ENCODE measurements at places on chromosomes 12 and 14.

- DNase-seq, result peak; percentile 74
Measured at GRCh38 chr12:131901431-131902331, 7.3 kb downstream of the ULK1 start.

DNA sequence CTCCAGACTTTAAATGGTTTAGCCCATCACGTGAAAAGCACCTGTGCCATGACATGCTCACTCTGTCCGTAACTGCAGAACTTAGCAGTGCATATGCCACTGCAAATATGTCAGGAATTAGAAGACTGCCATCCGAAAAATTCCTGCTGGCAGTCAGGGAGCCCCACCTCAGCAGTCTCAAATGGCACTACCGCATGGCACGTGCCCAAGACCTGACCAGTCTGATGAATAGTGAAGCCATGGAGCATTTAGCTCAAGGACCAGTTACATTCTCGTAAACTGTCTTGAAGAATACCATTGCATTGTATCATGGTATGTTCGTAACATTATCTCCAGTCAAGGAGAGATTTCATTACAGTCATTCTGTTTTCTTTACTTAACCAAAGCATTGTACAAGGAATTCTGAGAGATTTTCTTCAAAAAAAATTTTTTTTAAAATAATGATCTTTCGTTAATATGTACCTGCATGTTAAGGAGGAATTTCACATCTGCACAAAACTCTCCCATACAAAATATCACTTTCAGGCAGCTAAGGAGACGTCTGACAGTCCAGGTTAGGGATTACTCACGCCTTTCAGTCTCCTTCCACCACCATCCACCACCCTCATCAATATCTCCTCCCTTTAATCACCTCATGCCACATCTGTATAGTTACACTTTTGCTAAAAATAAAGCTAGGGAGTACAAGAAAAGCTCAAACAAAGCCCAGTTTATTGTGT, 138.5 kb downstream of the ANO2 start:
- no peak for DNase-seq

GRCh38 chr12:213527-213932, 427 bp downstream of the SLC6A12 start:
- no peak for DNase-seq

- DNase-seq, result no peak
Measured at GRCh38 chr12:101697930-101698799, 725 bp downstream of the CHPT1 start.

DNA sequence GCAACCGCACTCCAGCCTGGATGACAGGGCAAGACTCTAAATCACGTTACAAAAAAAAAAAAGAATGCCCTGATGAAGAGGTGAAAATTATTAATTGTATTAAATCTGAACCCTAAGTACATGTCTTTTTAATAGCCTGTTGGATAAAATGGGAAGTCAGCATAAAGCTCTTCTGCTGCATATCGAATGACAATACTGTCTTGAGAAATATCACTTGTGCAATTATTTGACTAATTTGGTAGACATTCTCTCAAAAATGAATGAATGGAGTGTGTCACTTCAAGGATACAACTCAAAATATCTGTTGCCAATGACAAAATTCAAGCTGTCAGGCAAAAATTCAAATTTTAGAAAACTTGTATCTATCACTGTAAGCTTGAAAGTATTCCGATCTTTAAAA, 38.9 kb downstream of the DNAI7 start:
- no peak for DNase-seq

DNA sequence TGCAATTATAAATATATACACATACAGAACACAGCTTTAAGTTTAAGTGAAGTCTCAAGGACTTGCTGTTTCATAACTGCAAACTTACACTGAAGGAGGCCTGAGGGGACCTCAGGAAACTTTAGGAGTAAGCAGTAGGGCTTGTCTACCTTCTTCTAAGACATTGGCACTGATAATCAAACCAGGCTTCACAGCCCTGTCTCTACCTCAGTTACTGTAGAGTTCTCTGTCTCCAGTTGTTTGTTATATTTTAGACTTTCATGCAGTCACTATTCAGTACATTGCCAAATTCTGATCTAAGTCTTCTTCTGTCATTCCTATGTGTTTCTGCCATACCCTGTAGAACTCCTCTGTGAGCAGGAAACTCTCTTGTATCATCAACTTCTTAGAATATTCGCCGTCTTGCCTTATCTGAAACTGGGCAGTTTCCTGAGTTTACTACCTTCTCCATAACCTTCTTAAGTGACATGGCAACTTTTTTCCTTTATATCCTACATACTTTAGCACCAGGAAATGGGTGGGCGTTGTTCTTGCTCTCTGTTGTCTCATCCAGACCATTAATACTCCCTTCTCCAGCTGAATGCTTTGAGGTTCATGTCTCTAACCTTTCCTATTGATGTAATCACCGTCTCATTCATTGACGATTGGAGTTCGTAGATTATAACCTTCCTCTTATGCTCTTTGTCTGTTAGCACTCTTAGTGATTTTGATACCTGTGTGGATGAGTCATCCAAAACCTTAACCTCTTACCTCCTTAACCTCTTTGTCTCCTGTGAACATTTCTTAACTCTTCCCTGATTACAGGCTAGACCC, 11.4 kb downstream of the APAF1 start:
- no peak for DNase-seq

- DNase-seq, result no peak
Measured at GRCh38 chr12:26056335-26056734, 68.5 kb downstream of the BHLHE41 start.

DNA sequence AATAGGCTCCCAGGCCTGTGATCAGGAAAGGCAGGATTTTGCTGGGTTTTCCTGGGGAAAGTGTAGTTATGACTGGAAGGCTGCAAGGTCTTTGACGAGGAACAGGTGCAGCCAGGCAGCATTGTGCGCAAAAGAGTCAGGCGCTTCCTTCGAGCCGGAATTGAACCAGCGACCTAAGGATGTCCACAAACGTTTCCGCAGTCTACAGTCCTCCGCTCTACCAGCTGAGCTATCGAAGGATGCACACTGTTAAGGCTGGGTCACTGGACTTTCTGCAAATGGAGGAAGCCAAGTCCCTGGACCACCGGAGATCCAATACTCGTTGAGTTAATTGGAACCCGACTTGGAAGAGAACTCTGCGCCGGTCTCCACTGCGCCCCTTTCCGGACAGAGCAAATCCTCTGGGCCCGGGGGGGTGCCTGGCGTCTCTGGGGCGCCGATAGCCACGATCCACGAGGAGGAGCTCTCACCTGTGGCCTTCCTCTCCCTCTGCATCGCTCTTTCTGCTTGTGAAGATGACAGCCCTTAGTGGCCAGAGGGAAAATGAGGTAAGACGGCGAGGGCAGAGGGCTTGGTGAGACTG, 18.4 kb upstream of the OR6S1 start:
- no peak for DNase-seq

DNA sequence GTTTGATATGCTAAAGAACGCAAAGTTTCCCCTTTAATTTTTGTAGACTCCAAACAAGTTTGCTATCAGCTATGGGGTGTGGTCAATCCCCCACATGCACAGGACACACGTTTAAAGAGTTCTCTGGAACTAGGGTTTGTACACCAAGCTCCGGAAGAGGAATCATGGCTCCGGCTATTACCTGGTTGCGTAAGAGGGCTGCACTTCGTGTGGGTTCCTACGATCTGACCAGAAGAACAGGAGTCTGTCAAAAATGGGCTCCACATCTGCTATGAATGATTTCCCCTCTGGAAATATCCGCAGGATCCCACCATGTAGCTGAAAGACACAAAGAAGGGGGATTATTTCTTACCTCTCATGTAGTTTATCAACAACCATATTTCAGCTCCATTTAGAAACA, 22.0 kb downstream of the EGLN3 start:
- no peak for DNase-seq

DNA sequence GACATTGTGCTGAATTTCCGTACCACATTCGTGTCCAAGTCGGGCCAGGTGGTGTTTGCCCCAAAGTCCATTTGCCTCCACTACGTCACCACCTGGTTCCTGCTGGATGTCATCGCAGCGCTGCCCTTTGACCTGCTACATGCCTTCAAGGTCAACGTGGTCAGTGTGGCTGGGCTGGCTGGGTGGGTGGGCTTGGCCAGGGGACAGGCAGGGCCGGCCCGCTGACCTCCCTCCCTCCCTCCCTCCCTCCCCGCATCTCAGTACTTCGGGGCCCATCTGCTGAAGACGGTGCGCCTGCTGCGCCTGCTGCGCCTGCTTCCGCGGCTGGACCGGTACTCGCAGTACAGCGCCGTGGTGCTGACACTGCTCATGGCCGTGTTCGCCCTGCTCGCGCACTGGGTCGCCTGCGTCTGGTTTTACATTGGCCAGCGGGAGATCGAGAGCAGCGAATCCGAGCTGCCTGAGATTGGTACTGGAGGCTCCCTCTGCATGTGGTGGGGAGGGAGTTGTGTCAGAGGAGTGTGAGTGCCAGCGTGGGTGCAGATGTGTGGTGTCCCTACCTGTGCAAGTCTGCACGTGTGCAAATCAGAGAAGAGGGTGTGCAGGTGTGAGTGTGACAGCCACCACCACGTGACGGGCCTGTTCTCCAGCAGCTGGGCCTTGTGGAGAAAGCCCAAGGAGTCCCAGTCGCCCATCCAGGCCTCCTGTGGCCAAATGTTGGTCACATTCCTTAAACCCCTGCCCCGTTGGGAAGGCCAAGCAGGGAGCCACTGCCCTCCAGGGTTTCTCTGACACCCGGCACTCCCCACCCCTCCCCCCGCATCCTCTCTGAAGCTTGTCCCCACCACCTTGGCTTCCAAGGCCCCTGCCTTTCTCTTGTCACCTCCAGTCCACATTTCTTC, 5.3 kb downstream of the KCNH3 start:
- DNase-seq, result no peak

- no peak for DNase-seq
Measured at GRCh38 chr12:116431677-116432300, 127.4 kb upstream of the MAP1LC3B2 start.

DNA sequence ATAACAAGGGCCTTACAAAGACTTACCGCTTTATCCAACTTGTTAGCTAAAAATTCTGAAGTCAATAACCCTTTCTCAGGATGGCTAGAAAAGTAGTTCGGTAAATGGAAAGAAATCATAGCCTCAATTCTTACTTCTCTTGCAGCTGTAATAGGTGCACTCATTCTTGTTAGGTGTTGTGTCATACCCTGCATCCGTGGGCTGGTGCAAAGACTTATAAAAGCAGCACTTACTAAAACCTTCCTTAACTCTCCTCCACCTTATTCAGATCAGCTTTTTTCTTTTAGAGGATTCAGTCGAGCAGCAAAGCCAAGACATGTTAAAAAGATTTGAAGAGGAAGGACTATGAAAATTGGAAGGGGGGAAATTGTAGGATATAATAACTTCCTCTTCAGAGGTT, 238.2 kb upstream of the DIO3 start:
- DNase-seq, result no peak

GRCh38 chr14:81533212-81533535, 479 bp downstream of the SEL1L start:
- DNase-seq, result no peak

DNA sequence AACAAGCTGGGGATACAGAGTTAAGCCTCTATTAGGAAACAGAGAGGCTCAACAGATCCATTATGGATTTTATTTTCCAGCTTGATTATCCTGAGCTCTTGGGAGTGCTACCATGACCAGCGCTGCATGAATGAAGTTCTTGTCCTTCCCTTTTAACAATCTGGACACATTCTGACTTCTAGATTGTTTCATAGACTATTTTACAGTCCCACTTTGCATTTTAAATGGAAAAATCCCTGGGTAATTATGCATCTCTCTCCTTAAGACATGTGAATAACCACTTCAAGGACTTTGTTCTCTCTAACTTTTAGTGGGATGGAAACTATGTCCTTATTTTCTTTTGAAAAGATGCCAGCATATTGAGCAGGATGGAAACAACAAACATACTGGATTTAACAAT, 2.0 kb downstream of the CCDC198 start:
- no peak for DNase-seq

DNA sequence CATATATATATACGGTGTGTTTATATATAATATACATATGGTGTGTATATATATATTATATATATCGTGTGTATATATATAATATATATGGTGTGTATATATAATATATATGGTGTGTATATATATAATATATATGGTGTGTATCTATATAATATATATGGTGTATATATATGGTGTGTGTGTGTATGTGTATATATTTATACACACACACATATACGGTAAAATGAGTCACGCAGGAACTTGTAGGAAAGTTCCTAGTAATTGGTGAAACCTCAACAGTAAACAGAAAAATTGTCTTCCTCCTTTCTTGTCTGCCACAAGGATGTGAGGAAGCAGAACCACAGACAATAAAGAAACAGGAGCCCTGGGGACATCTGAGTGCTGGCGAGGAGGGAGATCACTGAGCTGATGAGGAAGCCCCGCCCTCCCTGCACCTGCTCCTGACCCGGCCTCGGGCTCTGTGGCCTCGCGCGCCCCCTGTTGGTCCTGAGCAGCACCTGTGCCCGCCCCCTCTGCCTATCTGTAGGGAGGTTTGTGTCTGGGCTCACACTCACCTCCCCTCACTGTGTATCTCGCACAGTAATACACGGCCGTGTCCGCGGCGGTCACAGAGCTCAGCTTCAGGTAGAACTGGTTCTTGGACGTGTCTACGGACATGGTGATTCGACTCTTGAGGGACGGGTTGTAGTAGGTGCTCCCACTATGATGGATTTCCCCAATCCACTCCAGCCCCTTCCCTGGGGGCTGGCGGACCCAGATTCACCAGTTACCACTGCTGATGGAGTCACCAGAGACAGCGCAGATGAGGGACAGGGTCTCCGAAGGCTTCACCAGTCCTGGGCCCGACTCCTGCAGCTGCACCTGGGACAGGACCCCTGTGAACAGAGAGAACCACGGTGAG, 1079.4 kb downstream of the TMEM121 start:
- no peak for DNase-seq

DNA sequence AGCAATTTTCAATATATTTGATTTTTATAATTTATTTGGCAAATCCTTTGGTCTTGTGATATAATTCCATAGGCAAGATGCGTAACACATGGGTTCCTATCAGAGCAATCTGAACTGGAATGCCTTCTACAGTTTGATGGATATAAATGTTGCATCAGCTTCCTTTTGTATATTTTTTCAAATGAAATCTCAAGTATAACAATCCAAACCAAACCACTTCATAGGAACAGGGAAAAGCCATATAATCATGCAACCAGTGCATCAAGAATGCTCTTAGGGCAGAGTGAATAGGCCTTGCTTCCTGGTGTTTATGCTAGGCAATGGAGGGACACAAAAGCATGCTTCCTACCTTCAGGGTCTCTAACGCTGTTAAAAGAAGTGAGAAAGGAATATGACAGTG, 34.5 kb downstream of the EFCAB11 start:
- no peak for DNase-seq

GRCh38 chr14:53146739-53147138, 6.4 kb downstream of the DDHD1 start:
- no peak for DNase-seq

- DNase-seq, result no peak
Measured at GRCh38 chr12:7582796-7583195, 79.2 kb upstream of the CD163 start.

Data from RWPE2 (cell line).